GM12891 (cell line): ENCODE measurements at places on chromosomes 3 and 15.

DNA sequence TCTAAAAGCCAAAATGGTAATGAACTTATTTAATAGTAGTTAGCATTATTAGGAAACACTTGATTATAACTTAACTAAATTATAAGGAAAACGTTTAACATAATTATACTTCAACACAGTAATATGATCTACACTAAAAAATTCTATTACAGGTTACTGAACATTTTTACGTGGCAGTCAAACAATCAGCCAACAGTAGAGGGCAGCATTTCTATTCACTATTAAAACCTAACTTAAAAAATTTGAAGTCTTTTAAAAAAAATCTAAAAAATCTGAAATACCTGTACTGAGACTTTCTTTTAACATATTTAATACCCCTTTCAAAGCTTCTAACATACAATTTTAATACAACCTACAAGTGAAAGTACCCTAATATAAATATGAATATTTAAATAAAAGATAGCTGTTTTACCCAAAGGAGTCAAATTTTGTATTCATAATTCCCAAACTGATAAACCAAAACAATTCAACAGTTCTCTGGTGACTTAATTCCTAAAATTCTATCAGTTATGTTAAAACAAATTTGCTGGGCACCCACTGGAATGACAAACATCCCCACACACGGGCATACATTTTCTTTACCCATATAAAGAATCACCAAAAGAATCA lies 41.5 kb downstream of the DLG1 start:
- no peak for DNase-seq

- no peak for DNase-seq
These were observed 627.1 kb downstream of the ROBO1 start for GRCh38 chr3:79140708-79141107.

- no peak for DNase-seq
These were observed 7.7 kb downstream of the DUOXA2 start for GRCh38 chr15:45121706-45122417.

- DNase-seq: no peak
These were observed 51.7 kb upstream of the AMOTL2 start for GRCh38 chr3:134425943-134426342.

DNA sequence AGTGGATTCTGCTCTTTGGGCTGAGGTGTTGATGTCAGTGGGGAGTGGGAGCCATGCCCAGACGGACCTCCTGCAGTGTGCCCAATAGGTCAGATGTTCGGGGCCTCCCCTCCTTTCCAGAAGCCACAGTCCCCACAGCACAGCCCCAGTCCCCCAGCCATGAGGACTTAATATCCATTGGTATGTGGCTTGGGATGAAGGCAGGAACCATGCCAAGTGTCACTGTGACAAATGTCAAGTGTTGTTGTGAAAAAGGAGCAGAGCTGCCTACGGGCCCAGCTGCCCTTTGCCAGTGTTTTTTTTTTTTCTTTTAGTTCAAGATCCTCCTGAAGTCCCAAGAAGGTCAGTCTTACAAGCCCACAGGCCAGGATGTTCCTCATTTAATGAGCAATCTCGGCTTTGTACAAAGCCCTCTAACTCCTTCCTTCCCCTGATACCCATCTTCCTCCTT lies 12.2 kb downstream of the SEMA3G start:
- DNase-seq: no peak
